ENCODE measurements at places on chromosomes 6 and 20.

- DNase-seq = peak; percentile 14
These were observed 40.1 kb upstream of the DYNLRB1 start for GRCh38 chr20:34475979-34476736.

DNA sequence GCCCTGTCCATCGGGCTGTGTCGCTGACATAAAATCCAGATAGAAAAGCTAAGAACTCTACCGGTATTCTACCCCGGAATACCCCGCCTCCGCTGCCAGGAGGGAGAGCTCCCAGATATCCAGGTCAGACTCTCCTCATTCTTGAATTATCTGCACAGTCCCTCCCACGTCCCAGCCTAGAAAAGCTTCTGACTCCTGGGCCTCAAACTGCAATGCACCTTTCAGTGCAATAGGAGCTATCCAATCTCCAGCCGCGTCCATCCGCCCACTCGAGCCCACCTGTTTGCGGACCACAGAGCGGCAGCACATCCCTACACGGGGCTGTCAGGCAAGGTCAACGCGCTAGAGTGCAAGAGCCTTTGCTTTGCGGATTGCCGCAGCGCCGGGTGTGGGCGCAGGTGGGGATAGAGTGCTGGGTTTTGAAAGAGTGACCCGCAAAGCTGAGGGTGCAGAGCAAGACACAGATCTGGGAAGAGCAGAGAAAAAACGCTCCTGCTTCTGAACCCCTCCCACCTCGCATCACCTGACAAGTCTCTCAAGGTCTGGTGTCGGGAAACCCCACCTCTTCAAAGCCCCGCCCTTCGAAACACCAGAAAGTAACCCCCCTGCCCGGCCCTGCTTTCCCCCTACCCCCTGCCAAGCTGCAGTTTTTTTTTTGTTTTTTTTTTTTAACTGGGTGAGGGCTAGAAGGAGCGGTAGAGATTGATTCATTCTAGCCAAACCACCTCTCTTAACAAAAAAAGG lies 1.3 kb downstream of the TAPBP start:
- DNase-seq = peak; percentile 72

GRCh38 chr6:13455552-13455966 lies 31.8 kb downstream of the GFOD1 start:
- DNase-seq = no peak

DNA sequence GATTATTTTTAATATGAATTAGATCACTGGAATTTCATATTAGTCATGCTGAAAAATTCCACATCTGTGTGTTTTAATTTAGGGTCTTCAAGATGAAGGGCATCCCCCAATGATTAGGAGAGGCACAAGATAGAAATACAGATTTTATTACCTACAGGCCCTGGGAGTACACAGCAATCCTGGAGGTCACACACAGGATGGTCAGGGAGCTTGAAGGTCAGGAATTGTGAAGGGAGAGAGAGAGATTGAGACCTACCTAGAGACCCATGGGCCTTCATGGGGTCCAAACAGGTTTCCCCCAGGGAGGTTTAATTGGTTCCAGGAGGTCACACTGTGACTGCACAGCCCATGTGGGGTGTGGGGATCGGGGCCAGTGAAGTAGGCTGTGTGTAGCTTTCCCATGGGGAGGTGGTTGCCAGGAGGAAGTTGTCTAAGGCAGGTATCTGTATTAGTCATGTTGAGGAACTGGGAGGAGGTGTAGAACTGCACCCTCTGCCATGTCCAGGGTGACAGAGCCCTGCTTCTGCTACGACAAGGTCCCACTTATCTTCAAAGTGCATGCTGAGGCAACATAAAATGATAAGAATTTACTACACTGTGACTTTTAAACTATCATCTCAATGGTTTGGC lies 18.3 kb downstream of the SNX9 start:
- no peak for DNase-seq

- DNase-seq = no peak
These were observed 248.0 kb downstream of the PHF3 start for GRCh38 chr6:63883597-63883996.

DNA sequence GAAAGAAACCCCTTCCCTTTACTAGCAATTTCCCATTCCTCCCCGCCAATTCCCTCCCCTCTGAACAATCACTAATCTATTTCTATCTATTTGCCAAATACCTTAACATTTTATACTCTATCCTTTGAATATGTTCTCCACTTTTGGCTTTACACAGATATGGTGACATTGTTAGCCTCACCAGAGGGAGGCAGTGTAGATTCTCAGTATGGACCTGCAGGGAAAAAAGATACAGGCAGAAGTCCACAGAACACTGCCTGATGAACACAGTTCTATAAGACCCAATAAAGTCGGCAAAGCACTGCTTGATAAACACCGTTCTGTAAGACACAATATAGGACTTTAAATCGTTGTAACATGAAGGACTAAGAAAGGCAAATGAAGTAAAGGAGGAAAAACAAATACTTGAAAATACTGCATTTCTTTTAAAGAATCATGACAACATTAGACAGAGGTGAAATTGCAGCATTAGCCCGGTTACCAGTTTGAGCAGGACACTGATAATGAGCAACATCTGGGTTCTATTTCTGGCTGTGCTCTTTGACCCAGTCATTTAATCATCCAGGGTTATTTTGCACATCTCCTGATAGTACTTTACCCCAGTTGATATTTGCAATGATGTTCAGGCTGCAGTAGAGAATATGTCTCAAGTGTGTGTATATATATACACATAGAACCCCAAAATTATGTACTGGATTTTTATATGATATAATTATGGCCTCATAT lies 296.8 kb downstream of the UTRN start:
- DNase-seq = no peak

DNA sequence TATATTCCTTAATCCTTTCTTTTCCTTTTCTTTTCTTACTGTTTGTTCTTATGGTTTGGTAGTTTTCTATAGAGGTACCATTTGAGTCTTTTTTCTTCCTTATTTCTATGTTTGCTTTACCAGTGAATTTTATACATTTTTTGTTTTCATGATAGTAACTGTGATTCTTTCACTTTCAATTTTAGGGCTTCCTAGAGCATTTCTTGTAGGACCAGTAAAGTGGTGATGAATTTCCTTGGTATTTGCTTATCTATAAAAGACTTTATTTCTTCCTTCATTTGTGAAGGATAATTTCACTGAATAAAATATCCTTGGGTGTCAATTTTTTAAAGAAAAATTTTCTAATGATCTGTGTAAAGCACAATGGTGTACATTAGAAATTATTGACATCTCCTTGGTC lies 637.4 kb downstream of the CD109 start:
- no peak for DNase-seq

- no peak for DNase-seq
These were observed 135.2 kb downstream of the PACRG start for GRCh38 chr6:162862941-162863340.

- DNase-seq = no peak
These were observed 360.0 kb upstream of the TSHZ2 start for GRCh38 chr20:52612046-52612632.

DNA sequence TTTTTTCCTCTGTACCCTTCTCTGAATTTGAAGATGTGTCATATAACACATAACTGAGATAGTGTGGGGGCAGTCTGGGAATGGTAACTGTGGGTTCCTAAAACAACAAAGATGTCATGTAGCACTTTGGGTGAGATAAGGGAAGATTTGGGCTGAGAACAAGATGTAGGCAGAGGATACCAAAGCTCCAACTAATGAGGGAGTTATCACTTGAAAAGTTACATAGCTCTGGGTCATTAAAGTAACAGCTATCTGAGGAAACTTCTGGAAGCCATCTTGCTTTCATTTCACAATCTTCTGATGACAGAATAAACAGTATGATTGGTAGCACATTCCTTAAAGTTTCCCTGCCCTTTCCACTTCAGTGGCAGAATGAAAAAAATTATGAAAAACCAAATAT lies 255.4 kb downstream of the TBX18 start:
- no peak for DNase-seq

- no peak for DNase-seq
These were observed 570.2 kb downstream of the PRKN start for GRCh38 chr6:162157167-162157870.

DNA sequence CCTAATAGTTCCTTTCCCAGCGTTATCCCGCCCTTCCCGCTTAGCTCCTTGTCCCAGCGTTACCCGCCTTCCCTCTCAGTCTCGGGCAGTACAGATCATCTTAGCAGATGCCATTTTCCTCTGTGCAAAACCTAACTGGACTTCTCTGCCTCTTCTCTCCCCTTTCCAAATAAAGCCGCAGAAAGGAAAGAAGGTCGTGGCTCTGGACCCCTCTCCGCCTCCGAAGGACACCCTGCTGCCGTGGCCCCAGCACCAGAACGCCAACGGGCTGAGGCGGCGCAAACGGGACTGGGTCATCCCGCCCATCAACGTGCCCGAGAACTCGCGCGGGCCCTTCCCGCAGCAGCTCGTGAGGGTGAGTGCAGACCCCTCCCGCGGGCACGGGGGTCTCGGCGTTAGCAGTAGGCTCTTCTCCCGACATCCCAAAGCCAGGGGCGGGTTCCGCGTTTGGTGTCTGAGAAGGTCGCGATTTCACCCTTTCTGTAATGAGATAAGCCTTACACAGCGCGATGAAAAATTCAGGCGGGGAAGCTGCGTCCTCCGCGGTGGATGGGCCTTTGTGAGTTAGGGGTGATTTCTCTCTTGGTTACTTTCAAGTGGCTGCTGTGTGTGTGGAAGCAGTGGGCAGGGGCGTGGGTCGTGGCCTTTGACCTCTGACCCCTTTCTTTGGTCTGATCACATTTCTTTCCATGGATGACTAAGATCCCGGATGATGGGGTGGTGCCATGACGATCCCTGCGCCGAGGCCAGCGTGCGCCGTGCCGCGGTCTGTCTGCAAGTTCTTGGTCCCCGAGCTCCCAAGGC lies 292.7 kb downstream of the TAF4 start:
- DNase-seq = no peak

GRCh38 chr20:63471717-63471980 lies 806 bp downstream of the KCNQ2 start:
- DNase-seq = no peak

GRCh38 chr6:143061597-143062385 lies 1.1 kb downstream of the AIG1 start:
- DNase-seq = no peak

DNA sequence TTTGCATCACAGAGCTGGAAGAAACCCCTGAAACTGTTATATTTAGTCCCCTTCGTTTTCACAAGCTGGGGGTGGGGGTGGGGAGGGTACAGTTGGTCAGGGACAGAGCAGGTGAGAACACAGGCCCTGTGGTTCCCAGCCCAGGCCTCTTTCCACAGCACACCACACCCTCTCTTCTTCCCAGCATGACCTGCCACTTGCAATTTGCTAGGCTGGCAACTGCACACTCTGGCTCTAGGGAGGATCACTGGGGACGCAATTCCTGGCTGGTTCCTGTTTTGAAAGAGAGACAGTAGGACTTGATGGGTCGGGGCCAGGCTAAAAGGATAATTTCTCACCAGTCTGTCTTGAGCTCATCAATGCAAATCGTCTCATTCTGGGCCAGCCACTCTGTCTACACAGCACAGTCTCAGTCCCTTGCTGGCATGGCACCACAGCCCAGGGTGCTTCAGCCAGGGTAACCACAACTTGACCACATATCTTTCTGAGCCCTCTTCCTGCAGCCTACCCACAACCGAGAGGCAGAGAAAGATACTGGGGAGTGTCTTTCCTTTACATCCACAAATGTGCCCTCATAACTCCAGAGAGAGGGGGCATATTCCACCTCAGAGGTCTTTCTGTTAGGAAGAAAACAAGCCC lies 41.7 kb upstream of the EMILIN3 start:
- no peak for DNase-seq

- DNase-seq = no peak
These were observed 24.9 kb downstream of the CRISP1 start for GRCh38 chr6:49841424-49841823.

DNA sequence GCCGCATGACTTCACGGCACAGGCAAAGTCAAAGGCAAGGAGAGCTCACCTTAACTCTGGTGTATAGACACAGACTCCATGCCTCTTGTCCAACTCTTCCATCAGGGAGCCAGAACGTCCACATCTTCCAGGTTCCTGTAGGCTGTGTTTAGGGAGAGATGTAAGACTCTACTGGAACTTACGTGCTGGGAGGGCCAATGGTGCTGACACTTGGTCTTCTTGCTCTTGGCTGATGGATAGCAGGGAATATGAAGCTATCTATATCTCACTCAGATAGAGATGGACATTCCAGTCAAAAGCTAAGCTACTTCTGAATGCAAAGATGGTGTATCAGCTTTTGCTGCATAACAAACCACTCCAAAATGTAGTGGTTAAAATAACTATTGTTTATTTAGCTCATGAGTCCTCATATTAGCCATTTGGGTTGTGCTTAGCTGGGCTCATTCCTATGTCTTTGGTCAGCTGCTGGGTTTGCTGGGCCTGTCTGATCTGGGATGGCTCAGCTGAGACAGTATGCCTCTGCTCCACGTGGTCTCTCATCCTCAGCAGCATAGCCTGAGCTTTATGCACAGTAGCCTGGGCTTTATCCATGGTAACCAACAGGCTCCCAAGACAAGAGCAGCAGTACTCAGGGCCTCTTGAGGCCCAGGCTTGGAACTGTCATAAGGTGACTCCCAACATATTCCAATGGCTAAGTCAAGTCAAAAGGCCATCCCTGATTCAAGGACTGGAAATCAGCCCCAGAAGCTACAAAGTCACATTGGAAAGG lies 111.6 kb downstream of the SNX5 start:
- DNase-seq = no peak

DNA sequence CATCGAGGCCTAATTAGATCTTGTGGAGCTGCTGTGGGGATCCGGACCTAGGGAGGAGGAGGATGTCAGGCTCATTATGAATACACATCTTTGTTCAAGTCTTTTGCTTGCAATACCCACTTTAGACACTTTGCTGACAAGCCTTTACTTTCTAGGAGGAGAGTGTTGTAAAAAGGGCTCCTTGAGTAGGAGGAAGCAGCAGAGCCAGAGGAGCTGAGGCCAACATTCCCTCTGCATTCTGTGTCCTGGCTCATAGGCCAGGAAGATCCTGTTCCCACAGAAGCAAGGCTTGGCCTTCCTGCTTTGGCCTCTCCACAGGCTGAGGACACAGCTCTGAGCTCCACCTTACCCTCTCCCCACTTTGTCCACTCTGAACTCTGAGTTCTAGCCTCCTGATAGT lies 67.1 kb downstream of the TPD52L1 start:
- DNase-seq = no peak

DNA sequence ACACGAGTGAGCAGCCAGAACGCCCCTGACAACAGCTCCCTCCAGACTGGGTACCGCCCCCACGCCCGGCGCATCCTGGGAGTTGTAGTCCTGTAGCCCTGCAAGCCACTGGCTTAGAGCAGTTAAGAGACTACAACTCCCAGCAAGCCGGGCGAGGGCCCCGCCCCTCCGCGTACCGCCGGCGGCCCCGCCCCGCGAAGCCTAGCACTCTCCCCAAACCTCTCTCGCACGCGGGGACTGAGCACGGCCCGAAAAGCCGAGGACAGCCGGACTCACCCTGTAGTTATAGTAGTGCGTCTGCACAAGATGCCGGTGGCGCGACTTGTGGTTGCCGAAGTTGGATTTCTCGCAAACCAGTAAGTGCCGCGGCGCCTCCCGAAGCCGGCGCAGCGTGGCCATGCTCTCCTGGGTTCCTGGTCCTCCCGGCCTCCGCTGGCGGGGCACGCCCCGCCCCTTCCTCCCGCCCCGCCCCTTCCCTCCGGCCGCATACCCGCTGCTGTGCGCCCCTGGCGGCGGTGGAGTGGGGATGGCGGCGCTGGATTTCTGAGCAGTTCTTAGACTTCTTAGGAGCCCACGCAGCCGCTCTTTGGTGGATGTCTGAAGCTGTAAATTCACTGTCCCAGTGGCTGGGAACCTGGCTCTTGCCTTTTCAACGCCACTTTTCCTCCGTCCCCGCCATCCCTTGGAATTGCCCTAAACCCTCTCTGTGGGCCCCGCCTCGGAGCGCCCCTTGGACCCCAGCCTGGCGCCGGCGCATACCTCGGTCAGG lies at the start of gene RPP40:
RPP40 (minus strand) TSS at position 434 of the 769 bp plus-strand sequence; CDS start at position 399, 35 bp downstream.
- peak; percentile 97 for DNase-seq

Measured in stimulated activated CD8-positive, alpha-beta memory T cell treated with anti-CD3 and anti-CD28 coated beads, Interleukin-12 subunit alpha, Interleukin-12 subunit beta, amount 100 ng/mL, for 1 hour (primary cell).